ENCODE measurements at places on chromosomes 2 and 18. TPM values are rescaled to one million over a fixed set of nuclear protein-coding genes. Genes with fewer than 3 reads are reported as not detected.

GRCh38 chr2:40716879-40717278, 265.0 kb upstream of the SLC8A1 start:
- no peaks in the 10 kb centered on the region for H3K36me3 ChIP-seq
- no peaks in the 10 kb centered on the region for H3K27me3 ChIP-seq
- peak overlapping the region; percentile 23 for H3K27ac ChIP-seq
- H3K4me1 ChIP-seq = peaks cover 22% of the 10 kb centered on the region

DNA sequence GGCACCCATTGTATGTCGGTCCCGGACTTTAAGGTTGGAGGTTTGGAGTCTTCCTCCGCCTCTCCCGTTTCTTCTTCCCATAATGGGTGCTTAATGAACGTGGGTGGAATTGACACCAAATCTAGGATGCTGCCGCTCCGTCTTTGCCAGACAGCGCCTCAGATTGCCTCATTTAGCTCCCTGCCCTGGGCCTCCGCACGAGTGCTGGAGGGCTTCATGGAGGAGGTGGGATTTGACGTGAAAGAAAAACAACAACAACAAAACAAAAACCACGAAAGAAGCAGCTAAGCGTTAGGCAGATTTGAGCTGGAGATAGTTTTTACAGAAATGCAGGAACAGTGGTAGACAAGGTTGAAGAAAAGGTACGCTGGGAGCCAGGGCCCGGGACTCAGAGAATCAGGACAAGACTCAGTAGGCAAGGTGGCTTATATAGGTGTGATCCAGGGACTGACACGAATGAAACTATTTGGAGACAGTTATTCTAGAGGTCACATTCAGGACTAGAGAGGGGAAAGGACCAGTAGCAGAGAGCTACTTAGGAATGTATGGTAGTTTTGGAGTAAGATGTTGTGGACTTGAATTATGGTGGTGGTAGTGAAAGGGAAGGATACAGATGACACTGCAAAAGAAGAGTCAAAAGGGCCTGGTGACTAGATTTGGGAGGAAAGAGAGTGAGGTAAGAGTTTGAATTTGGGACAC, 605 bp downstream of the ZNF2 start:
- H3K4me1 ChIP-seq = peaks cover 8% of the 10 kb centered on the region
- H3K27ac ChIP-seq = no peak overlapping the region
- no peaks in the 10 kb centered on the region for H3K27me3 ChIP-seq
- H3K4me3 ChIP-seq = peak overlapping the region; percentile 68
- H3K36me3 ChIP-seq = peaks cover 2% of the 10 kb centered on the region
- no peak for DNase-seq

Gene ECEL1
- total RNA-seq = not detected

DNA sequence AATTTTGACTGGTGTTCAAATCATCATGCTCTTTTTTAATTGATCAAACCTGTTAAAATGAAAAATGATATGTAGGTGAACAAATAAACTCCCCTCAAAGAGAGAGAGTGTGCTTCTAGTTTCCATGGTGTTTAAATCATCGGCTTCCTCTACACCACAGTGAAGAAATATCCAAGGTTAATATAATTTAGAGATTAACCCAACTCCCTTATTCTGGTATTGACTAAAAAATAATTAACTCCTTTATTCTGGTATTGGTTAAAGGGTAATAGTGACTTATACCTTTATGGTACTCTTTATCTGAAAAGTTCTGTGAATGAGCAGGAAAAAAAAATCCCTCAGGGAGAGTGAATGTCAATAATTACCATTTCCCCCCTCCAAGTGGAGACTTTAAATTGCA, 93.1 kb downstream of the SPATS2L start:
- H3K4me1 ChIP-seq = peaks cover 44% of the 10 kb centered on the region
- H3K36me3 ChIP-seq = peaks cover 8% of the 10 kb centered on the region
- no peaks in the 10 kb centered on the region for H3K27me3 ChIP-seq
- peak overlapping the region; percentile 35 for H3K27ac ChIP-seq

Gene KCNG2
- not detected for total RNA-seq

GRCh38 chr2:137963535-137964065, 673 bp upstream of the HNMT start:
- peak overlapping the region; percentile 44 for H3K4me3 ChIP-seq
- H3K27me3 ChIP-seq = no peaks in the 10 kb centered on the region
- H3K36me3 ChIP-seq = peaks cover 18% of the 10 kb centered on the region
- no peak for DNase-seq

- H3K4me3 ChIP-seq = no peak overlapping the region
- no peak overlapping the region for H3K27ac ChIP-seq
- H3K4me1 ChIP-seq = no peaks in the 10 kb centered on the region
- DNase-seq = no peak
These were observed 11.1 kb downstream of the LIMS2 start for GRCh38 chr2:127664065-127664894.

DNA sequence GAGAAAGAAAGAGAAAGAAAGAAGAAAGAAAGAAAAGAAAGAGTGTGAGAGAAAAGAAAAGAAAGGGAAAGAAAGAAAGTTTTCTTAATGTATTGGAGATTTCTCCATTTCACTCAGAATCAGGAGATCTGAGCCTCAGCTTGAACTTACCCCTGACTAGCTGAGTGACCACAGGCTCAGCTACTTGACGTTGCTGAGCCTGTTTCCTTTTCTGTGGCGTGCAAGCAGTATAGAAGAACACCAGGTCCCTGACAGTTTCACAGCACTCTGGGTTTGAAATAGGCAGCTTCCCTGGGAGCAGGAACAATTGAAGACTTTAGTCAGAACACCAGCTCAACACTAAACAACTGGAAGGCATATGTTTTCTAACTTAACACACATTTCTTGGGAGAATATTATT, 44.7 kb downstream of the MARCO start:
- H3K27ac ChIP-seq = no peak overlapping the region
- no peak overlapping the region for H3K4me3 ChIP-seq
- H3K27me3 ChIP-seq = 0 out of 2 replicates have a peak, but pooled peaks cover 3% of the 10 kb centered on the region
- no peaks in the 10 kb centered on the region for H3K4me1 ChIP-seq
- no peak for DNase-seq
- no peaks in the 10 kb centered on the region for H3K36me3 ChIP-seq

DNA sequence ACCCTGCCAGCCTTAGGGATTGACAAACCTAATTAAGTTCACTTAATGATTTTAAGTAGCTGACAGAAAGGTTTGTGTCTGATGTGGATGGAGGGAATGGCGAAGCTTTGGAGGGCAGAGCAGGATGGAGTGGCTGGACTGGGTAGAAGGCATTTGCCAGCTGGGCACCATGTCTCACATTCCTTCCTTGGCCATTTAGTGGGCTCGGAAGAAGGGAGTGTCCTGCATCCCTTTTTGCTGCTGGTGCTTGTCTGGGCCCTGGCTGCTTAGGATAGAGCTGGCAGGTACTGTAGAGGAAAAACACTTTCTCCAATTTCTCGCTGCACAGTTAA, 166.7 kb downstream of the CLIP4 start:
- no peaks in the 10 kb centered on the region for H3K36me3 ChIP-seq
- H3K27ac ChIP-seq = no peak overlapping the region
- H3K27me3 ChIP-seq = peaks cover 5% of the 10 kb centered on the region
- H3K4me3 ChIP-seq = no peak overlapping the region
- no peak for DNase-seq
- peaks cover 5% of the 10 kb centered on the region for H3K4me1 ChIP-seq

- H3K27ac ChIP-seq = peak within 1 kb of the TSS; percentile 84
- peak; percentile 100 for DNase-seq
- peaks cover 7% of the 10 kb centered on the region for H3K4me1 ChIP-seq
- no peaks in the 10 kb centered on the region for H3K27me3 ChIP-seq
These were observed at the start of gene EIF2AK3 for GRCh38 chr2:88627055-88627855. EIF2AK3 (minus strand) TSS chr2:88627464; CDS start chr2:88627274, 190 bp downstream.

DNA sequence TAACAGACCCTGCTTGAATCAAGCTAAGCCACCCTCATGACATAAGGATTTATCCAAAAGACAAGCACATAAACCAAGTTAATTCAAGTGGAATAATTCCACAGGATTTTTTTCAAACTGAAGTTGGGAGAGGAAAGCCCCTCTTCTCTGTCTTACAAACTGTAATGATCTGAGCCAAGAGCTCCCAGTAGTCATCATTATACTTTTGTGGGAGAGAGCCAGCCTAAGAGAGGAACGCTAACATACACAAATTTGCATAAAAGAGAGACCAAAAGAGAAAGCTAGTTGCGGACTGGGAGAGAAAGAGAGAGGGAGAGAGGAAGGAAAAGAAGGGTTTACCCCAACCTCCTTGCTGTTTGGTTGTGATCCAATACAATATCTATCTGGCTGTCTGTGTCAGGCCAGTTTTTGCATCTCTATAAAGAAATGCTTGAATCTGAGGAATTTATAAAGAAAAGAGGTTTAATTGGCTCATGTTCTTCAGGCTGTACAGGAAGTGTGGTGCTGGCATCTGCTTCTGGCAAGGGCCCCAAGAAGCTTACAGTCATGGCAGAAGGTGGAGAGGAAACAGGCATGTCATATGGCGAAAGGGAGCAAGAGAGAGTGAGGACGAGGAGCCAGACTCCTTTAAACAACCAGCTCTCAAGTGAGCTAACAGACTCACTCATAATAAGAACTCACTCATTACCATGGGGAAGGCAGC, 20.8 kb upstream of the PUM2 start:
- H3K4me1 ChIP-seq = no peaks in the 10 kb centered on the region
- no peak overlapping the region for H3K27ac ChIP-seq
- no peak for DNase-seq
- no peaks in the 10 kb centered on the region for H3K27me3 ChIP-seq

GRCh38 chr2:7740114-7740513, 822.9 kb downstream of the RNF144A start:
- no peaks in the 10 kb centered on the region for H3K4me1 ChIP-seq
- H3K27me3 ChIP-seq = no peaks in the 10 kb centered on the region
- no peak overlapping the region for H3K4me3 ChIP-seq

Gene TEKT4
- total RNA-seq = not detected

Gene TPRKB
- total RNA-seq = 85.2 TPM

Gene GCC2
- 18.6 TPM for total RNA-seq

DNA sequence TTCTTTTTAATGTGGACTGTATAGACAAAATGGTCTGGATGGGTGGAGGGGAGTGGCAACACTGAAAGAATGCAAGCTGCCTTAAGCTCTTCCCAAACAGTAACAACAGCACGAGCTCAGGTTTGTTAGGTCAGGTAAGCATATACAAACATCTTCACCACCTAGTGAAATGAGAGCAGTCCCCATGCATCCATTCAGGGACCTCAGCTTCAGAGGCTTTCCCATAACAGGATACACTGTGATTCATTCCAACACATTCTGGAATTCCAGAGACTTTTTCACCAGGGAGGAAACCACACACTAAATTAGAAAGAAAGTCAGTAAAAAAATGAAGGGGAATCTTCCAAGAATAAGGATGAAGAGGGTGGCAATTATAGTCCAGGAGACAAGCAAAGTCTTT, 50.4 kb upstream of the BZW1 start:
- peaks cover 46% of the 10 kb centered on the region for H3K4me1 ChIP-seq
- H3K4me3 ChIP-seq = no peak overlapping the region
- no peaks in the 10 kb centered on the region for H3K27me3 ChIP-seq
- no peak overlapping the region for H3K27ac ChIP-seq
- no peak for DNase-seq

Gene SPHKAP
- not detected for total RNA-seq

Gene MRPL19
- total RNA-seq = 95.7 TPM

- no peaks in the 10 kb centered on the region for H3K27me3 ChIP-seq
- no peak overlapping the region for H3K4me3 ChIP-seq
- H3K4me1 ChIP-seq = no peaks in the 10 kb centered on the region
- no peak for DNase-seq
- H3K36me3 ChIP-seq = no peaks in the 10 kb centered on the region
These were observed 166.1 kb downstream of the PID1 start for GRCh38 chr2:229104974-229105387.

GRCh38 chr18:12154361-12154760, 60.7 kb downstream of the ANKRD62 start:
- no peak for DNase-seq
- H3K4me1 ChIP-seq = no peaks in the 10 kb centered on the region
- peaks cover 16% of the 10 kb centered on the region for H3K27me3 ChIP-seq
- no peak overlapping the region for H3K27ac ChIP-seq

Gene SCG2
- total RNA-seq = 5.0 TPM

GRCh38 chr2:132676999-132677398, 7.0 kb upstream of the LYPD1 start:
- no peak overlapping the region for H3K27ac ChIP-seq
- H3K4me3 ChIP-seq = no peak overlapping the region
- no peaks in the 10 kb centered on the region for H3K36me3 ChIP-seq
- H3K4me1 ChIP-seq = peaks cover 30% of the 10 kb centered on the region
- no peaks in the 10 kb centered on the region for H3K27me3 ChIP-seq
- DNase-seq = no peak
